Activated CD4-positive, CD25-positive, alpha-beta regulatory T cell treated with anti-CD3 and anti-CD28 coated beads, Interleukin-2, amount 50 U/mL, for 24 hours (primary cell): ENCODE measurements at places on chromosomes 2 and 18.

DNA sequence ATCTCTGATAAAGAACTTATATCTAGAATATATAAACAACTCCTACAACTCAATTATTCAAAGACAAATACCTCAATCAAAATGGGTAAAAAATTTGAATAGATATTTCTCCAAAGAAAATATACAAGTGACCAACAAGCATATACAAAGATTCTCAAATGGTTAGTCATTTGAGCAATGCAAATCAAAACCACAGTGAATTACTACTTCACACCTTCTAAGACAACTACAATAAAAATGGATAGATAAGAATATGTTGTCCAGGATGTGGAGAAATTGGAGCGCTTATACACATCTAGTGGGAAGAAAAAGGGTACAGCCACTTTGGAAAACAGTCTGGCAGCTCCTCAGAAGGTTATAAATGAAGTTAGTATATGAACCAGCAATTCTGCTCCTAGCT, 332.9 kb downstream of the TGIF1 start:
- ATAC-seq = no peak

DNA sequence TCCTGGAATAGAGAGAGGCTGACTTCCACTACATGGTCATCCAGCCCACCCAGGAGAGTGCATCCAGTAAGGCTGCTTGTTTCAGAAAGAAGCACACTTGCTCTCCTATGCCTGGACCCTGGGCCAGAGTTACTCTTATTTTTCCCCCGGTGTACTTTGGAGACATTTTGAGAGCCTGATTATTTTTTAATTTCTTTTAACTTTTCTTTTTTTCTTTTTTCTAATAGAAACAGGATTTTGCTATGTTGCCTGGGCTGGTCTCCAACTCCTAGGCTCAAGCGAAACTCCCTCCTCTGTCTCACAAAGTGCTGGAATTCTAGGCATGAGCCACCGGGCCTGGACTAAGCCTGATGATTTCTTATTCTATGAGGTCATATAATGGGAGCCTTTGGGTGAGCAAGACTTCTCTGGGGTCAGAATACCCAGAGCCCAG, 62.2 kb downstream of the RPL37A start:
- no peak for ATAC-seq

GRCh38 chr2:24930768-24931167, 10.7 kb upstream of the ADCY3 start:
- no peak for ATAC-seq

GRCh38 chr18:80197528-80197927, 49.8 kb downstream of the PARD6G start:
- no peak for ATAC-seq

DNA sequence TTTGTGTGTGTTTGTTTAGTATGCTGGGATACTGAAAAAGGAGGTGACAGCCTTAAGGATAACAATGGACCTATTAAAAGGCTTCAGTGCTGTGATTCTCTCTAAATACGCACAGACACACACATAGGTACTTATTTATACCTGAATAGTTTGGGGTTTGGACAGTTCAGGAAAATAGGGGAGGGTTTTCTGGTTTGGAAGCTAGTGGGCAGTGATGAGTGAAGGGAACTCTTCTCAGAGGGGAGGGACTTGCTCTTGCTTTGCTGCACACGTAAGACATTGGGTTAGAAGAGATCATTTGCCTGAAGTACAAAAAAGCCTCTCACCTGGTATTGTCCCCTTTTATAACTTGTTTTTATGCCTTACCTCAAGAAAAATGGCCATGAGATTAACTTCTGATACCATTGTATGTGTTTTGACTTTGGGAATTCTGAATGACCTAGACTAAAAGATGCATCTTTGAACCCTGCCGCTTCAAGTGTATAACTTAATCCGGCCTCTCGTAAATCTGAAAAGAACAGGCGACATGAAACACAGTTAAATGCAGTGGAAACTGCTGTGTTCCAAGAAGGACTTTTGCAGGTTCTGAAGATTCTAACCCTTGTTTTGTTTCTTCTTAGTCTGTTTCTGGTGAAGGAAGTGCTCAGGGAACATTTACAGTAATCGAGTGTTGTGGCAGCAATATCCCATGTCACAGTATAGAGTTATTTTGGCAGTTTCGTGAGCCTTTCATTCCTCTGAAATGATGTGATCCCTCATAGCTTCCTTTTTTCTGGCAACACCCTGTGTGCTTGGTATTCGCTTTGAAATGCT, 2.5 kb downstream of the CRIM1 start:
- no peak for ATAC-seq

DNA sequence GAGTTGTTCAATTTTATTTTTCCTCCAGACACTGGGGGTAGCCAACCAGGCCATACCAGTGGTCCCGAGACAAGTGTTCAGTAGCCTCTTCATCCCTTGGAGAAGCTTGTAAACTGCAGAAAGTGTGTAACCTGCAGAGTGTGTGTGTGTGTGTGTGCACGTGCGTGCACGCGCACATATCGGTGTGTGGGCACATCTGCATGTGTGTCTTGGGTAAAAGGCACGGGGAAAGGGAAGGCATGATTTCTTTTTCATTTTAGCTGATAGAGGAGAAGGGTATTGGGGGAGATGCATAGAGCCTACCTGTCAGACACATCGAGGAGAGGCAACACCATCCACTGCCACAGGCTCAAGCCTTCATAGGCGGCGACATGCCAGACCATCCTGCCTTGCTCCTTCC, 181.4 kb downstream of the CLIP4 start:
- no peak for ATAC-seq

- no peak for ATAC-seq
These were observed 862.1 kb upstream of the CELF4 start for GRCh38 chr18:38427736-38428135.

- ATAC-seq = no peak
These were observed 104.7 kb upstream of the STPG4 start for GRCh38 chr2:47259829-47260228.

DNA sequence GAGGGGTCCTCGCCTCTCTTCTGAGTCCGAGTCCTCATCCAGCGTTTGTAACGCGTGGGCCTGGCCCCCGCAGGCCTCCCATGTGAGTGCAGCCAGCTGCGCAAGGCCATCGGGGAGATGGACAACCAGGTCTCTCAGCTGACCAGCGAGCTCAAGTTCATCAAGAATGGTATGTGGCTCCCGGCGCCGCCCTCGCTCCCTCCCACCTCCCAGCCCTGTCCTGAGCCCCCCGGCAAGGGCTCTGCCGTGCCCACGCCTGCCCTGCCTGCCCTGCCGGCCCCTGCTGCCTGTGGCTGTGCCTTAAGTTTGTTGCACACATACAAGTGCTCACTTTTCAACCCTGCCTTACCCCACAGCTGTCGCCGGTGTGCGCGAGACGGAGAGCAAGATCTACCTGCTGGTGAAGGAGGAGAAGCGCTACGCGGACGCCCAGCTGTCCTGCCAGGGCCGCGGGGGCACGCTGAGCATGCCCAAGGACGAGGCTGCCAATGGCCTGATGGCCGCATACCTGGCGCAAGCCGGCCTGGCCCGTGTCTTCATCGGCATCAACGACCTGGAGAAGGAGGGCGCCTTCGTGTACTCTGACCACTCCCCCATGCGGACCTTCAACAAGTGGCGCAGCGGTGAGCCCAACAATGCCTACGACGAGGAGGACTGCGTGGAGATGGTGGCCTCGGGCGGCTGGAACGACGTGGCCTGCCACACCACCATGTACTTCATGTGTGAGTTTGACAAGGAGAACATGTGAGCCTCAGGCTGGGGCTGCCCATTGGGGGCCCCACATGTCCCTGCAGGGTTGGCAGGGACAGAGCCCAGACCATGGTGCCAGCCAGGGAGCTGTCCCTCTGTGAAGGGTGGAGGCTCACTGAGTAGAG, 14.4 kb upstream of the ALLC start:
- no peak for ATAC-seq
